NCI-H524 (cell line): ENCODE measurements at places on chromosomes 3 and 15.

DNA sequence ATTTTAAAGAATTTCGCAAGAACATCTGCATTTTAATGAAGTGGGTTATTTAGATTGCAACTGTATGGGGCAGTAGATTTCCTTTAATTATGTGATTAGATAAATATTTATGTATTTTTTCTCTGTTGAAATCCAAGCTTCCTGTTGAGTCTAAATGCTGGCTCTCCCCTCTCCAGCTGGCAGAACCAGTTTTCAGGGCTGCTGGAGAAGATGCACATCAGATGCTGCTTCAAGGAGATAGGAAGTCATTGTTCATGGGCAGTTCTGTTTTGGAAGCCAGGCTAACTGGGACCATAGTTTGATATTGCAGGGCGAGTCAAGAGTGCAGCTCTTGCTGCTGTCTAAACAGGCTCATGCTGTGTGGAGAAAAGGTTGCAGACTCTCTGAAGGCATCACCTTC lies 97.4 kb downstream of the SLC9A9 start:
- no peak for DNase-seq

GRCh38 chr15:74780523-74781430 lies 1.1 kb upstream of the CSK start:
- DNase-seq = no peak

GRCh38 chr15:88469321-88469720 lies 1.8 kb downstream of the MRPS11 start:
- no peak for DNase-seq

DNA sequence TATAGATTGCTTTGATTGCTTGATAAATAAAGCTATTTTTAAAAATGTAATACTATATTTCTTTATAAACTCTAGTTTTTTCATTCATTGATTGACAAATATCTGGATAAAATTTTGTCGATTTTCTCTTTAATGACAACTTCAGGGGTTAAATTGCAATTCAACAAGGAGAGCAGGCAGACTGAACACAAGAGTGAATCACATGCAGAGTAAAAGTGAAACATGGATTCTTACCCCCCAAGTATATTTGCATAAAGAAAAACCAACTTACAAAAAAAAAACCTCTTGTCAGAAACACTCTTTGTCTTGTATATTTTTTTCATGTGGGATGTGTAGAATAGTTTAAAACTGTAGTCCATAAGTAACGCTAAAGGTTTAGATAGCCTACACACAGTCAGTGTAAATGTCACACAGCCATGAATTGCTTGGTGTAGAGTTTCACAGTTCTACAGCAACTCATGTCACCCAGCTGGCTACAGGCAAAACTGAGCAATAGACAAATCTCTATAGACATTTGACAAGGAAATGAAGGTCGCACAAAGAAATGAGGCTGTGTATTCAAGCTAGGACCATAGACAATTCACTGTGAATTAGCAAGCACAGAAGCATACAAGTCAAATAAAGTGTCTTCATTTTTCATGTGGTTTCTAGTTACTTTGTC lies 141.6 kb downstream of the THRB start:
- no peak for DNase-seq

DNA sequence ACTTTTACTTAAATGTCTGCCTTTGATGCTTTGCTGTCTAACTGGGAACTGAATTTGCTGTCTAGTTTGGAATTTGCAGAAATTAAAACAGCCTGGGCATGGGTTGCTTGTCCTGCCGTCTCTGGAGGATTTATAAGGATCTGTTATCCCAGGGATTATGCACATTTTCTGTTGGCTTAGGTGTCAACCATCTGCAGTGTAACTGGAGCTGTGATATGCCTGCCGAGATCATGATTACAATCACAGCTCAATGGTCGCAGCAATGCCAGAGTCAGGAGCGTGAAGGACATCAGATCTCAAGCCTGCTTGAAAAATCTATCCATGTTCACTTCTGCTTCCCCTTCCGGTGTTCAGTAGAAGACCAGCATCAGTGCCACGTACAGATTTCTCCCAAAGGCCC lies 41.8 kb upstream of the SETMAR start:
- DNase-seq = peak; percentile 74

- DNase-seq = no peak
These were observed 97.4 kb downstream of the LRIG1 start for GRCh38 chr3:66403323-66403990.

DNA sequence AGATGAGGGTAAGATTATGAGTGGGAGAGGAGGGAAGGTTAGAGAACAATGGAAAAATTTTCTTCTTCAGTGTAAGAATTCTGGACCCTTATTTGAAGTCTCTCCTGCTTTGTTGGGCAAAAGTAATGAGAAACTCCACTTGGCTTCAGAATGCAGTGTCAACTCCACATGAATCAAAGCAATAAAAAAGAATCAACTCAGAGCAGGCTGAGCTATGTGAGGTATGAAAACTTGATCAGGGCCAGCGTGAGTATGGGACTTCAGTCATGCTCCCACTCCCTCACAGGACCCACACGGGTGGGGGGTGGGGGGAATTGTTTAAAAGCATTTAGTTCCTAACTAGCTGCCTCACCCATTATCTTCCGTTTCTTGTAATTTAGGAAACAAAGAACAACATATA lies 502.2 kb downstream of the PDCD6IP start:
- no peak for DNase-seq
